Activated T-helper 1 cell treated with anti-CD3 and anti-CD28 coated beads, Interleukin-2, amount 50 U/mL, for 16 hours (primary cell): ENCODE measurements at places on chromosomes 3 and 15.

GRCh38 chr3:121649645-121650044, 11.1 kb downstream of the HCLS1 start:
- no peak for DNase-seq

DNA sequence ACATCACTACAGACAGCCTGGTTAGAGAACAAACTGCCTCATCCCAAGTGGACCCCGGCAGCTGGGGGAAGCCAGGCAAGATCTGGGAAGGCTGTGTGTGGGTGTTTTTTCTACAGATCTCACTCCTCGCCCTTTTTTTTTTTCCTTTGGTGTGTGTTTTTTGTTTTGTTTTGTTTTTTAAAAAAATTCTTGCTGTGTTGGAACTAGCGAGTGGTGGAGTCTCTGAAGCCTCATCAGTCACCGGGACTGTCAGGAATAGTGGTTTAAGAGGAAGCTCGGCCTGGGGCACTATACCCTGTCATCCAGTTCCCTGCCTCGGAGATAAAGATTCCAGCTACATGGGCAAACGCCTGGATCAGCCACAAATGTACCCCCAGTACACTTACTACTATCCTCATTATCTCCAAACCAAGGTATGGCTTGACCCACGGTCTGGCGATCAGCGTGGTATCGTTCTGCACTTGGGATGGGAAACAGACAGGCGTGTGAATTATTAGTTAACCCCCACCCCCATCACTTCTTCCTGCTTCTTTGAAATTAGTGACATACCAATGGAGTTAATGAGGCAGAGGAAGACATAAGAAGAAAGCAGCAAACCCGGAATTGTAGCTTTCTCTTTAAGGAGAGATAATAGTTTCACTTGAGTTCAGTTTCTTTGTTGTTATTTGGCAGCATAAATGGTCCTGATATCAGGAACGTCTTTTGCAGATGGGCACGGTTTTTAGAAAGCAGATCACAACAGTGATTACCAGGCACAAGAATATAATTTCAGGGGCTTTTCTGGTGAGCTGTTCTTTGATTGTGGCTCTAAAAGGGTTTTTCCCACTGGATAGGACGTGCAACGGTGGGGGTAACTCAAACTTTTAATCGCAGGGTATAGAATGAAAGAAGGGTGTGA, 722 bp downstream of the RBMS3 start:
- DNase-seq = no peak

- no peak for DNase-seq
Observed at GRCh38 chr3:94336046-94336753, 273.3 kb downstream of the NSUN3 start.

GRCh38 chr3:38722781-38723568, 73.5 kb upstream of the SCN5A start:
- DNase-seq = no peak

DNA sequence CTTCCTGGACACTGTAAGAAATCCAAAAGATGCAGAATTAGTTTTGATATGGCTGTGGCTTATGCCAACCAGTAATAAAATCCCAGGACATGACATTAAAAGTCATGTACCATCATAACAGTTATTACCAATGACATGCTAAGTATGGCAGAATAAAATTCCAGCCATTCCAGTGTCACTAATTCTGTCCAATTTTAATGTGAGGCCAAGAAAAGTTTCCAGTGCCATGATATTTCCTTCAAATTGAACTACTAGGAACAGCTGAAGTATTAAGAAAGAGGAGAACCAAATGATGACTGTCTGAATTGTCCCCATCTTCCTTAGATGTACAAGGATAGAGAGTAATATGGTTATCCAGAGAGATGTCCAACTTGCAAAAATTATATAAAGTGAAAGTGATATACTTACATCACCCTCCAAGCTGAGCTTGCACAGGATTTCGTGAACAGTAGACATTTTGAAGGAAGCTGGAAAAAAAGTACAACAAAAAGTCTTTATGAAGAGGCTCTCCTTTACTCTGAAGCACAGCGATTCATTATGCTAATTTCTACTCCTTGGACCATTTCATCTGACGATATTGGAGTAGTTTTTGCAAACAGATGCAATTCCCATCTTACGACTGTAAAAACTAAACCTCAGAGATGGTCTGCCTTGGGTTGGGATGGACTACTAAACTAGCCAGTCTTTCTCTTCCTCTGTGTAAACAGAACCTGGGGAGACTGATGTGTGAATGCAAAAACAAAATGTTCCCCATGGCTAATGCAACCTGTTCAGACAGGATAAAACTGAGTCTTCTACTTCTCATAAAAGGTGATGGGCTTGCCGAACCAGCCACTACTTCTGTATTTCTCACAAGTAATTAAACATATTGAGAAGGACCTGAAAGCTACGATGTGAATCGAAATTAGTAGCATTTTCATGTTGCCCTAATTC, 11.9 kb downstream of the ANXA2 start:
- no peak for DNase-seq

DNA sequence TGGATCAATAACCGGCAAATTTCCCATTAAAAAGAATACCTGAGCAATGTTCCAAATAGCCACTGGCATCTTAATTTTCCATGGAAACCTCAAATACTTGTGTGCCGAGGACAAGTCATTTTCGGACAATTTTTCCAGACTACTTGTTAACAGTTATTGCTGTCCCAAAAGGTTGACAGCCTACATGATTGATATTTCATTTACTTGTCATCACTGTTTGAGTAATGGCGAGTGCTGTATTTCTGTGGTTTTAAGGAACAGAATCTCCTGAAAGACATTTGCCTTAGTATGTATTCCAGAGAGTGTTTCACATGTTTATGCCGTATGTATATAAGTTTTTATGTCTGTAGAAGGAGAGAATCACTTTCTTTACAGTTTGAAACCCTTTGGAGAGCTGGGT, 36.7 kb downstream of the MAP2K5 start:
- no peak for DNase-seq

- DNase-seq = no peak
Observed at GRCh38 chr3:2958551-2958950, 151.6 kb downstream of the IL5RA start.

- DNase-seq = no peak
Observed at GRCh38 chr3:128174675-128175590, 21.7 kb downstream of the EEFSEC start.

- no peak for DNase-seq
Observed at GRCh38 chr15:82944056-82944455, 8.5 kb downstream of the HOMER2 start.
